ENCODE measurements at places on chromosomes 3 and 15.
A peak's percentile ranks its signal among the peaks of the same experiment; 100 is the strongest.

DNA sequence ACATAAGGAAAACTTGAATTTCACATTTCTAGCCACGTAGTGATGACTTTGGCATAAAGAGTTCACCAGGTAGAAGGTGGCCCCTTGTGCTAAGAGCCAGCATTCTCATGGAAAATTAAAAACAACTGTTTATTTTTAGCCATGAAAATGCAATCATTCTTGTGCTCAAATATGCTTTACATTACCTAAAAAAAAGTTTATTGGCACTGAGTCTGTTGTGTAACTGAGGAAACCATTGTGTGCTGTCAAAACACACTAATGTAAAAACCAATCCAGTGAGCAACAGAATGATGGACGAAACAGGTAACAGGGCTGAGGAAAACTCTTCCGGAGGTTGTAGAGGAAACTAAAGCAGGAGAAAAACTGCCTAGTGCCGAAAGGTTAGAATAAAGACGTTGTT lies 287.0 kb upstream of the TMC3 start:
- no peak for DNase-seq

- DNase-seq, result no peak
Observed at GRCh38 chr3:45434996-45435395, 46.6 kb downstream of the LARS2 start.

GRCh38 chr3:67856718-67857117 lies 202.3 kb upstream of the SUCLG2 start:
- no peak for DNase-seq

DNA sequence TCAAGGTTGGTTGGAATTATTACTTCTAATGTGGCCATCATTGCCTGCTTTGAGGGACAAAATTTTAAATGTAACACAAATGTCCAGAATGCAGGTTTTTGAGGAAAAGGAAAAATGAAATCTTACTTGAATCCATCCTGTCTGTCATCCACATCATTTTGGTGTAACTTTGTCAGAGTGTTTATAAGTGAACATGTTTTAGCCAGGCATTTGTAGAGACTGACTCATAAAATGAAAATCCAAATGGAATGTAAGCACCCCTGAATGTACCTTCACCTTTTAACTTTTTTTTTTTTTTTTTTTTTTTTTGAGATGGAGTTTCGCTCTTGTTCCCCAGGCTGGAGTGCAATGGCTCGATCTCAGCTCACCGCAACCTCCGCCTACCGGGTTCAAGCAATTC lies 141.8 kb upstream of the BNIP2 start:
- DNase-seq, result no peak

- no peak for DNase-seq
Observed at GRCh38 chr3:168161696-168162095, 66.0 kb upstream of the GOLIM4 start.

- DNase-seq, result no peak
Observed at GRCh38 chr3:136261826-136262225, 11.7 kb downstream of the PCCB start.

- DNase-seq, result no peak
Observed at GRCh38 chr15:42955518-42955917, 34.9 kb upstream of the TTBK2 start.

GRCh38 chr3:191175102-191175501 lies 23.9 kb upstream of the OSTN start:
- no peak for DNase-seq

DNA sequence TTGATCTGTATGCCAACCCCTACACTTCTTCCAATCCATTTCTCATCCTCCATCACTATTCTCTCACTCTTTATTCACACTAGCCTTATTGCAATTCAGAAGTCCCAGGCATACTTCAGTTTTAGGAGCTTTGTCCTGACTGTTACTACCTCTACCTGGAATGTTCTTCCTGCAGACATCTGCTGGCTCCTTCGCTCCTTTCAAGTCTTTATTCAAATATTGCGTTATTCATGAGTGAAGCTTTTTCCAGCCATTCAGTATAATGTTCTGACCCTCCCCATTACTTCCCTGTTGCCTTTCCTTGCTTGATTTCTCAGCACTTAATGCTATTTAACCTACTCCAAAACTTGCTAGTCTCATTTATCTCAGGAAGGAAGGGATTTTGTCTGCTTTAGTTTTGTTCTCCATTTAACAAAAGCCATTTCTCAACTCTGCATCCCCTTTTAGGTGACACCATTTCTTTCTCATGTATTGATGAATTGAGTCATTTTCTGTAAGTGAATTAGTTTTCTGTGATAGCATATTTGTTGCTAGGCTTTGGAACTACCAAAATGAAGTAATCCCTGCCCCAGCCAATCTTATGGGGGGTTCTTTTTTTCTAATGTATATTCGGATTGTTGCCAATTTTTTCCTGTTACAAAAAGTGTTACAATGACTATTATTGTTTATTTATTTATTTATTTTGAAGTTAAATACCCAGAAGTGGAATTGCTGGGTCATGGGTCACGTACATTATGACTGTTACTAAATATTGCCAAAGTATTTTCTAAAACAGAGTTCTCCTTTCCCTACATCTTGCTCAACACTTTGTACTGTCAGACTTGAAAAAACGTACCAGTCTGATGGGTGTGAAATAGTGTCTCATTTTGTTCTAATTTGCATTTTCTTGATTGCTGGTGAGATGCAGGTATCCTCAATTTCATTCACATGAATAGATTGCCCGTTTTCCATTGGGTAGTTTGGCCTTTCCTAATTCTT lies 9.4 kb downstream of the ATP11B start:
- DNase-seq, result no peak

DNA sequence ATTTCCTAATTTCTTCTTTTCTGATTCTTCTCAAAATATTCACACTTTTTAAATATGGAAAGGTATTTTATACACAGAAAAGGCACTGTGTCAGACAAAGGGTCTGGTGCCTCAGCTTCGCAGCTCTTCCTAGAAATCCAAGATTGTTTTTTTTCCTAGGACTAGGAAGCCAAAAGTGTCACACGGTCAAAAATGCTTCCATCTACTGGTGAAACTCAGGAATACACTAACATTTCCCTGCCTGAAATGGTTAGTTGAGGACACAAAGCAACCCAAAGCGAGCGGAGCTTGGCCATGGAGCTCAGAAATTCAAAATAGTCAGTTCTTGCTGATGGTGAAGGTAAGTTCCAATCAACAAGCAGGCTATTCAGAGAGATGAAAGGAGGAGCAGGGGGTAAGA lies 426.5 kb upstream of the RASGRP1 start:
- DNase-seq, result no peak

- DNase-seq, result peak; percentile 28
Observed at GRCh38 chr3:140898340-140899180, 43.1 kb upstream of the SLC25A36 start.

- no peak for DNase-seq
Observed at GRCh38 chr3:184896336-184896735, 84.4 kb downstream of the VPS8 start.

GRCh38 chr3:57841818-57842217 lies 85.7 kb downstream of the SLMAP start:
- DNase-seq, result no peak

DNA sequence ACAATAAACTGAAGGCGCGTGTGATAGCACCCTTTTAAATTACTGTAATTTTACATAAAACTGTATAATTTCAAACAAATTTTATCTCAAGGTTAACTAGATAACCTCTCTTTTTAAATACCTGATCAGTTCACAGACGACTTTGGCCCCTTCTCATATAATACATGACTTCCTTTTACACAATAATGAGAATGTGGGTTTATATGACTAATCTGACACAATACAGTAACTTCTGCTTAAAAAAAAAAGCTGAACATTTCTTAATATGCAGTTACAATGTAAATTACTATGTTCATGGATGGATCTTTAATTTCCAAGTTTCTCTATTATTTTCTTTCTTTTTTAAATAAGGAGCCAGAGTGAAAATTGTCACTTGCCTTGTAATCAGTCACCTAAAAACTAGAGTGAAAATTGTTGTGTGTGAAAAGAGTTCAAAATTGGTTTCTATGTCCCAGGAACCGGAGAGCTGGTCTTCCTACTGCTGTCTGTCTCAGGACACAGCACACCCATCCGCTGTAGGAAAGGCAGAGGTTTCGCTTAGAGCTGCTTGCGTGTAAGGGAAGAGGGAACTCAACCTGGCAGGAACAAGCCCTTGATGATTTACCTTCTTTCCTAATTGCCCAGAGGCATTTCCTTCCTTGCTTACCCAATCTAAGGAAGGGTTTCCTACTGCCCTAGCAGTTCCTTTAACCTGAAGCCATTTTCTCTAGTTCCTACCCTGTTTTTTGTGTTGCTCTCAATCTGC lies 33.3 kb downstream of the PLD1 start:
- no peak for DNase-seq

DNA sequence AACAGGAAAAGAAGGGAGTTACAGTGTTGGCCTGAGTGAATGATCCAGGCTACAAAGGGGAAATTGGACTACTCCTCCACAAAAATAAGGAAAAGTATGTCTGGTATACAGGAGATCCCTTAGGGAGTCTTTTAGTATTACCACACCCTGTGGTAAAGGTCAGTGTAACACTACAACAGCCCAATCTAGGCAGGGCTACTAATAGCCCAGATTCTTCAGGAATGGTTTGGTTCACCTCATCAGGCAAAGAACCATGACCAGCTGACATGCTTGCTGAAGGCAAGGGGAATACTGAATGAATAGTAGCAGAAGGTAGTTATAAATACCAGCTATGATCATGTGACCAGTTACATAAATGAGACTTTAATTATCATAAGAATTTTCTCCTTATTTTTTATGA lies 372.6 kb upstream of the ATP11B start:
- DNase-seq, result no peak

- DNase-seq, result no peak
Observed at GRCh38 chr3:108861401-108861800, 38.8 kb downstream of the TRAT1 start.

DNA sequence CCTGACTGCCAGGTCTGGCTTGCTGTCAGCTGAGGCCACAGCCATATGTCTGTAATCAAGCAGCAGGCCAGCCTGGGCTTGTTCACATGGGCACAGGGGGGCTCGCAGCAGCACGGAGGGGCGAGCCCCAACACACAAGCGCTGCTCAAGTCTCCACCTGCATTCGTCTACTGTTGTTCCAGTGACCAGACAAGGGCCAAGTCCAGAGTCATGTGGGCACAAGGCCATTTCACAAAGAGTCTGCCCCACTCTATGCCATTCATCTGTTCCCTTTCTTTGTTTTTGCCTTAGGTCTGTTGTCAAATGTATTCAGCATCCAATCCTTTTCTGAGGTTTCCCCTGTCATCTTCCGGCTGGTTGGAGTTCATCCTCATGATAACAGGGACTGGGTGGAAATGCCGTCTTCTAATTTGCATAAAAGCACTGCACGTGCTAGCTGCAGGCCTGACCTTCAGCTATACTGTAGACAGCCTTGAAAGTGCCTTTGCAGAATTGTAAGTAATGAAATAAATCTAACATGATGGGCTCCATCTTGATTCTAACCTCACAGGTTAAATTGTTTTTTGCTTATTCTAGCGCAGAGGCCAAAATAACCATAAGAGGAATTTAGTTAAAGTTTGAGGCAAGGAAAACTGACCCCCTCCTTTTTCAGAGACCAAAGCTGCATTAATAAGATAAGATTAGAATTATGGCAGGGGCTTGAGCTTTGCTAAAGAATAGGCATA lies 28.6 kb upstream of the KBTBD12 start:
- DNase-seq, result no peak

DNA sequence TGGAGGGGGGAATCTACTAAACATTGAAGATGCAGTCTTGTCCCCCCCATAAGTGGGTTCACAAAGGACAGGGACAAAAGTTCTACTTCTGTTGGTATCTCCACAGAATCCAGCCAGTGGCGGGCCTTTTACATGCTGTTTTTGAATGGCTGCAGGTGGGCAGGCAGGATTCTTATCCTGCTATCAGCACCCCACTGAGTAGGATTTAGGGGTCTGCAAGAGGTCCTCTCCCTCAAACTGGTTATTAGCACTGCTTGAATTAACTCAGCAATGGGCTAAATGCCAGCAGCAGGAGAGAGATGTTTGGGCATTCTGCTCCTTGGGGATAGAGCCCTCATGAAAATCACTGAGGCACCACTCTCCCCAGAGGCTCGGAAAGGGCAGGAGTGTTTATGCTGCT lies 40.3 kb downstream of the SEMA5B start:
- no peak for DNase-seq

- no peak for DNase-seq
Observed at GRCh38 chr3:193909387-193909786, 226.6 kb upstream of the HES1 start.

GRCh38 chr3:37693511-37694283 lies 168.0 kb upstream of the CTDSPL start:
- no peak for DNase-seq

- DNase-seq, result no peak
Observed at GRCh38 chr3:30502051-30502741, 104.2 kb upstream of the TGFBR2 start.

DNA sequence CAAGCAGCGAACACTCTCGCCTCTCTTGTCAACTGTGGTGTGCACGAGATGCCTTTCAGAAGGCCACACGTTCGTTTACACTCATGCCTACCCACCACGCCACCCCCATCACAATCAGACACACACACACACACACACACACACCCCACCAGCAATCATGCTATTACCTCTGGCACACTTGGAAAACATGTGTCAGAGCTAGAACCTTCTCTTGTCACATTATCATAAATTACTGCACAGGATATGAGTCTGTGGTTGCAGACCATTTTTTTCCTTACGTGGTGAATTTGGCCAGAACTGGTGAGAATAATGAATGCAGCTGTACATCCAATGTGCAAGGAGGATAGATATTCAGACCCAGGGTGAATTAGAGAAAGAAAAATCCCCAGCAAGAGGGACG lies 52.4 kb downstream of the TRIM69 start:
- no peak for DNase-seq

- DNase-seq, result no peak
Observed at GRCh38 chr3:107683447-107683846, 160.7 kb downstream of the BBX start.

GRCh38 chr3:128506754-128507153 lies 13.8 kb upstream of the GATA2 start:
- no peak for DNase-seq

- DNase-seq, result no peak
Observed at GRCh38 chr3:69288161-69288895, 97.6 kb downstream of the FRMD4B start.

GRCh38 chr3:182618085-182618732 lies 175.1 kb upstream of the ATP11B start:
- DNase-seq, result no peak

GRCh38 chr15:59818336-59818735 lies 129.2 kb upstream of the BNIP2 start:
- no peak for DNase-seq

GRCh38 chr3:8985411-8985831 lies 22.1 kb upstream of the RAD18 start:
- no peak for DNase-seq

DNA sequence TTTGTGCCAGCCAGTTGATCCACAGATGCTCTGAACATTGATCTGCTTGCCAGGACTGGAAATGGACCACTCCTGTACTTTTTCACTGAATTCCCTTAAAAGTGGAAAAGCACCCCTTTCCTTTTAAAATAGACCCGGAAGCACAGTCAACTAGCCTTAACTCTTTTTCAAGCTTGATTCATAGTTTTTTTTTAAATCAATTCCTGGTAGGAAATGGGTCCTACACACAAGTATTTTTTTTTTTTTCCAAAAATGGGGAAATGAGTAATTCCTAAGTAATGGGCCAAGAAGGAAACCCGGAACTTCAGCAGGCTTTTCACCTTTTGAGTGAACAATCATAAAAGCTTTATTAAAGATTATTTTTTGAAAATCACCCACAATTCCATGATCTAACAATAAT lies 234.4 kb upstream of the ADAMTS9 start:
- no peak for DNase-seq

Measured in NCI-H1930 (cell line).